ENCODE measurements at places on chromosomes 13 and 19.
A peak's percentile ranks its signal among the peaks of the same experiment; 100 is the strongest.

GRCh38 chr13:24212674-24213073, 52.2 kb downstream of the SPATA13 start:
- DNase-seq = no peak

DNA sequence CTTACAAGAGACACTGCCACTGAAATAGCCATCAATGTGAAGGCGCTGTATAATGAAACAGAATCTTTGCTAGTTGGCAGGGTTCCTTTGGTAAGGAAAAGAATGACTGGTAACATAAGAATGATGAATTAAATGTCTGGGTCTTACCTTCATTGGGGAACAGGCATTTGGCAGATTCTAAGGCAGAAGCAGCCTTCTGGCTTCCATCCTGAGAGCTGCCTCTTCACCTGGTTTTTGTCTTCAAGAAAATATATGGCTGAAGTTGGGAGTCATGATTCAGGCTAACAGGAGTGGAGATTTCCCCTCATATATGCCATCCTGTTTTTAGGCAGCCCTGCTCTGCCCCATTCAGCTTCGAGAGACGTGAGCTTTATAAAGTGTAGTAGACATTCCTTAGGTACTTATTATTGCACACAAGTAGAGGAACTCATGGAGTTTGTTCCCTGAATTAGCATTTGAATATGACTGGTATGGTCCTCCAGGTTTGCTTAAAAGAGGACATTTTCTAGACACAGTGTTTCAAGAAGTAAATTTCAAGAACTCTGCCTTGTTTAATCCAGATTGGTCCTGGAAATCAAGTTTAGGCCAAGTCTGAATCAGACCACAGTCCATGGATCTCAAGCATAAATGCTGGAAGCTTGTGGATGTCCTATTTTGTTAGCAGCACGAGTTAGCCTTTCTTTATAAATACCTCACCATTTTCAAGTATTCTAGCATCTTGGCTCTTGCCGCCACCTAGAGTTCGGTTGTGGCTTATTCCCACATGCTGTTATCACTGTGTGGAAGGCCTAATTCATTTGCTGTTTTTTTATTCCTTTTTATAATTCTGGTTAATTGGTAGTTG, 56.2 kb upstream of the AKAP11 start:
- peak; percentile 5 for DNase-seq

GRCh38 chr19:5345895-5346386, 5.3 kb upstream of the PTPRS start:
- no peak for DNase-seq

DNA sequence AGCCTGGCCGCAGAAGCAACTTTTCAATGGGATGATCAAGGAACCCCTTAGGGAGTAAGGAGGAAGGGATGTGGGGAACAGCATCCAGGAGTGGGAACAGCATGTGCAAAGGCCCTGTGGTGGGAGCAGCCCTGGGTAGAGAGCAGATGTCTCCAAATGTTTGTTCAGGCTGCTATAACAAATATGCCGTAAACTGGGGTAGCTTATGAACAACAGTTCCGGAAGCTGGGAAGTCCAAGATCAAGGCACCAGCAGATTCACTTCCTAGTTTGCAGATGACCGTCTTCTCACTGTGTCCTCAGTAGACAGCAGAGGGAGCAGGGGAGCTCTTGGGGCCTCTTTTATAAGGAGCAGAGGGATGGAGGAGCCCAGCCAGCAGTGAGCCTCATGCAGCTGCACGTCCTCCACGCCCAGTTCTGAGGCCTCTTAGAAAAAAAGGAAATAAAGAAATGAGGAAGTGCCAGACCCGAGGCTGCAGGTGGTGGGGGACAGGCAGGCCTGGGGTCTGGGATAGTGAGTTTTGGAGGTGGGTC, 4.2 kb upstream of the LRRC25 start:
- DNase-seq = no peak

DNA sequence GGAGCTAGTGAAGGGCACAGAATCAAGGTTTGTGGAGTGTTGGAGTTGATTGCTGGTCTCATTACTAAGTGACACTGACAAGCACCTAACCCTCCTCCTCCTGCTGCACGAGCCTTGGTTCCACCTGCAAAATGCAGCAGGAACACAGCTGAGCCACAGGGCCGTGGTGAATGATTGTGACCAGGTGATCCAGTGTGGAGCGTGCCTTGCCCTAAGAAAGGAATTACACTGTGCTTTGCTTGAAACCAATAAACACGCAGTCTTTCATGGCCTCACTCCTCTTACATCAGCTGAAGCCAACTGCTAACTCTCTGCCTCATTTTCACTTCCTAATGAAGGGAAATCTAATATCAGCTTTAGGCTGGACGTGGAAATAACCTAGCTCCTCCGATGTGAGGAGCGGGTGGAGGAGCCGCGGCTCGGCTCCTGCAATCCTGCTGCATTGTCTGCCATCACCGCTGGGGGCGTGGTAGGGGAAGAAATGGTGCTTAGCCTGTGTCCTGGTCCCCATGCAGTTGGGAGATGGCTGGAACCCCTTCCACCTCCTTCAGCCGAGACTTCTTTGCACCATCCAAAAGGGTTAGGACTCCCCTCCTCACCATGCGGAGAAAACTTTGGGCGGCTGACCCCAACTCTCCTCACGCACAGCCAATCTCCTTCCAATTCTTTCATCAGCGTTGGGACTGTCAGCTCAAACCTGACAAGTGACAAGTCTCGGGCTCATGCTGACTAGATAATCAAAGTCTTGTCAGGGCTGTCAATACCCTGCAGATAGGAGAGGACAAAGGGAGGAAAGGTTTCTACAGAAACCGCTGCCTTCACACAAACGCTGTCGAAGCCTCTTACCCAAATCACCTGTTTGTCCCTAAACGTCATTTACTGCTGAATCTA, 427.9 kb downstream of the ZNF536 start:
- peak; percentile 12 for DNase-seq
